SIG-M5 (cell line): ENCODE measurements at places on chromosomes 1 and 21.

DNA sequence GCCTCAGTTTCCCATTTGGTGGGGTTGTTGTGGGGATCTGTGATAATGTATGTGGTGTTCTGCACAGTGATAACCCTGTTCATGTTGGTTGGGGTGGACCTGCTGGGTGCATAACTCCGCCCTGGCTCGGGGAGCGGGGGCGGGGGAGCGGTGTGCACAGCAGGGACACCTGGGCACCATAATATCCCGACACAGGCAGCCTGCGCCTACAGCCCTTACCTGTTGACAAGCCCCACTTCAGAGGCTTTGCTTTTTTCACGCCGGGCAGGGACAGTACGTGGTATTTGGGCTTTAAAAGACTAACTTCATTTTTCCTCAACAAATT is 48.0 kb upstream of the ACOT11 start:
- no peak for DNase-seq

DNA sequence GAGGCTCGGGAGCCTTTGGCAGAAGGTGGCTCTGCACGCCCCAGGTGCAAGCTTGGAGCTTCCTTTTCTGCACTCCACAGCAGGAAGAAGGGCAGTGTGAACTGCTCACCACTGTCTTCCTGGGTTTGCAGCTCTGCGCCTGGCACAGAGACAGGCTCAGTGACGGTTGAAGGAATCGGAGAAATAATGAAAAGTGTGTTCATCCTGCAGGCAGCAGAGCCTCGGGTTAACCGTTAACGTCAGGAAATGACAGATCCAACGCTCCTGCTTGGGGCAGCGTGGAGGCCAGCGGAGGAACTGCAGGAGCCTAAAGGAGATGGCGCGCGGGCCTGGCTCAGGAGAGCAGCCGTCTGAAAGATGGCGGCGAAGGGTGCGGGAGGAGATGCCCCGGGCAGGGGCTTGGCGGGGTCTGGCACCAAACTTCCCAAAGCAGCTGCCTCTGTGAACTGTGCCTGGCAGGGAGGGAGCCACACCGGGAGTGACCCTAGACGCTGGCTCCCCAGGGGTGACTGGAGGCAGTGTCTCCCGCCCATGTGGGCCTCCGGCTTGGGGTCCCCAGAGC is 10.9 kb upstream of the SAMD11 start:
- DNase-seq = no peak

DNA sequence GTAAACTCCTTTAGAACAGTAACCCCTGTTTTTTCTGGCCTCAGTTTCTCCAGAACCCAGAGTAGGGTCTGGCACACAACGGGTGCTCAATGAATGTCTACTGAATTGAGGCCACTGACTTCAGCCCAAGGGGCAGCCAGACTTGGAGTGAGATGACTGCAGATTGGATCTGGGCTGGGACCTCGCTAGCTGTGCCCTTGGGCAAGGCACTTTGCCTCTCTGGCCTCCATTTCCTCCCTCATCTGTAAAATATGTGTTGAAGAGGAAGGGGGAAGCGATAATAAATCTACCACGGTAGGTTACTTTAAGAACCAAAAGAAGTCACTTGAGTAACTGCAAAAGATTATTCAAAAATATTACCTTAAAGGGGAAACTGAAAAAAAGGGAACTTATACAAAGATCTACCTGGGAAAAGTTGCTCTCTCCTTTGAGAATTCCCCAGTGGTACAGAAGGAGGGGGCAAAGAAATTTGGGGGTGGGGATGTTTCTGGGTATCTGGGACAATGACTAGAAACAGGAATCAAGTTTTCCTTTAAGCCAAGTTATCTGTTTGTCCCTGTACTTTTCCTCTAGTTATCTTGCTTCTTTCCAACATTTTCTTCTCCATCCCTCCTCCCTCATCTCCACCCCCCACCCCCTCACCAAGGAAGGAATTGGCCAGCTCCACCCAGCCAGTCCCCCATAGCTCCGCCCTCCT is 394 bp upstream of the GRHL3 start:
- no peak for DNase-seq

- no peak for DNase-seq
Measured at GRCh38 chr1:224406216-224406615, 28.4 kb downstream of the WDR26 start.

GRCh38 chr1:98327220-98327861 is 334.2 kb upstream of the SNX7 start:
- no peak for DNase-seq

- DNase-seq = no peak
Measured at GRCh38 chr1:94081566-94082344, 39.2 kb downstream of the ABCA4 start.

DNA sequence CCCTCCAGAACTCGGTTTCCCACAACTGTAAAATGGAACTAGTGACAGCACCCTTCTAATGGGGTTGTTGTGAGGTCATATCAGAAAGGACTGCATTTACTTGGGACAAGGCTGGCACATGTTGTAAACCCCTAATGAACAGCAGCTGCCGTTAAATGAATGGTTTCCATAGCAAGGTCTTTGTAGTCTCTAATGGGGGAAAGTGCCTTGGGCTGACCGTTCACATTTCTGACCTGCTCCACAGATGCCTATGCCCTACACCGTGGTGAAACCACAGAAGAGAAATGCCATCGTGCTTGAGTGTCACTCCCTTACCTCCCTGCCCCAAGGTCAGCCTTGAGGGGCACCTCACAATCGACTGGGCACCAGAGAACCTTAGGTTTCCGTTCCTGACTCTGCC is 143.1 kb downstream of the ZSCAN20 start:
- no peak for DNase-seq

GRCh38 chr1:231422798-231423309 is 767 bp upstream of the EGLN1 start:
- DNase-seq = no peak

GRCh38 chr1:178418284-178418955 is 78.3 kb downstream of the CLEC20A start:
- no peak for DNase-seq

DNA sequence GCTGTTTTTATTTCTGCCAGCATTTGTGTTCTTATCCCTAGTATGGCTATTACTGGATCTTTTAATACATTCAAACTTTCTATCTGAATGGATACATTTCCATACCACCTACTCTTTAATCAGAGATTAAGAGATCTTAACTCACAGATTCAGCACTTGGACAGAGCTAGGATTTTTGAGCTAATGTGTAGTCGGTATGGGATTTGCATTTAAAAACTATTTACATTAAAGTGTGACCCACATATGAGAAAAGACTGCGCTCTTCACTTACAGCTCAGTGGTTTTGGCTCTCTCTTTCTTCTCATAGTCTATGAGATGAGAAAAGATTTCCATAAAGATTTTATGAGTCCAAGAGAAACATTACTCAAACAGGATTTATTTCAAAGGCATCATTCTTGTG is 16.4 kb downstream of the HMGB4 start:
- DNase-seq = no peak

DNA sequence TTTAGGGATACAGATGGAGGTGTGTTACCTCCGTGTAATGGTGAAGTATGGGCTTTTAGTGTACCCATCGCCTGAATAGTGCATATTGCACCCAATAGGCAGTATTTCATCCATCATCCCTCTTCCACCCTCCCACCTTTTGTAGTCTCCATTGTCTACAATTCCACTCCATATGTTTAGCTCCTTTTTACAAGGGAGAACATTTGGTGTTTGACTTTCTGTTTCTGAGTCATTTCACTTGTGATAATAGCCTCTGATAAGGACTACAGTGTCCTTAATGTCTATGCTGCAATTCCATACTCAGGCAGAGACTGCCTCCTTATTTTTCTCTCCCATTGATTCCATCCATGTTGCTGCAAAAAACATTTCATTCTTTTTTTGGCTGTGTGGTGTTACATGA is 48.7 kb downstream of the OVGP1 start:
- DNase-seq = no peak

- DNase-seq = no peak
Measured at GRCh38 chr1:44684525-44684924, 10.0 kb downstream of the ARMH1 start.
